HFFc6 (cell line): ENCODE measurements at places on chromosomes 2 and 18. TPM values are rescaled to one million over a fixed set of nuclear protein-coding genes. Genes with fewer than 3 reads are reported as not detected.

The TCF23 gene
- not detected in 3 replicates for total RNA-seq

The CTLA4 gene
- not detected in 3 replicates for total RNA-seq

The SUPT7L gene
- total RNA-seq: 24.1 to 28.0 TPM (median 24.6 TPM) in 3 replicates

The CDK15 gene
- total RNA-seq: 21.7 to 48.1 TPM (median 26.6 TPM) in 3 replicates

DNA sequence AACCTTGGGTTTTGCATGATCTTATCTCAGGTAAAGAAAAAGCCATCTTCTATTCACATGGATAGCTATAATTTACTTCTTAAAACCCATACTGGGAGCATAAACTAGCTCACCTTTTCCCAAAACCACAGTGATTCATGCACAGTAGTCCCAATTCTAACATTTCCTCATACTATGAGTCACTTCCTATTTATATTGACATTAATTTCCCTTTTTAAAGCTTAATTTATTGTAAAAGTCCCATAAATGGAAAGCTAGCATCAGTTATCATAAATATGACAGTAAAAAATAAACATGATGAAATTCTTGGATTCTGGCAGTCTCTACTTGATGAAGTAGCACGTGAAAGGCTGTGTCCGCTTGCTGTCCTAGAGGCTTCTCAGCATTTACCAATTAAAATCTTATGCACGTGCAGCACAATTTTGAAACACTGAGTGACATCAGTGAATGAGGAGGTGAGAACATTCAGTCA, 180.1 kb downstream of the CDH2 start:
- DNase-seq: peak; percentile 42

GRCh38 chr2:24620936-24621335, 129.9 kb downstream of the NCOA1 start:
- no peak for DNase-seq

DNA sequence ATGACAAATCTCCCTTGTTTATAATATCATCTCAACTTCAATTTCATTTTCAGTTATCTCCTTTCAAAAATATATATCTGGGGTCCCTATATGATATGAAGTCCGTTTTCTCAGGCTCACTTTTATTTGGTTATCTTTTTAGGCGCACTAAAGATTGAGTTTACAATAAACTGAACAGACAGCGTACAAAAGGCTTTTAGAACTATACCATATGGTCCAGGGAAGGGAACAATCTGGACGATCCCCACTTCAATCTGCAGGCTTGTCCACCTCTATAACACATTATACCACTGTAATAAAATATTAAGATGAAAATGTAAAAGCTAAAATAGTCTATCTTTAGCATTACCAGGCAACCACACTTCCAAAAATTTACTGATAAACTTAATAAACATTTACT, 289.9 kb downstream of the ZEB2 start:
- no peak for DNase-seq
